ENCODE measurements at places on chromosomes 7 and 10.

- no peak for DNase-seq
These were observed 478.6 kb downstream of the LRMDA start for GRCh38 chr10:75910032-75910431.

DNA sequence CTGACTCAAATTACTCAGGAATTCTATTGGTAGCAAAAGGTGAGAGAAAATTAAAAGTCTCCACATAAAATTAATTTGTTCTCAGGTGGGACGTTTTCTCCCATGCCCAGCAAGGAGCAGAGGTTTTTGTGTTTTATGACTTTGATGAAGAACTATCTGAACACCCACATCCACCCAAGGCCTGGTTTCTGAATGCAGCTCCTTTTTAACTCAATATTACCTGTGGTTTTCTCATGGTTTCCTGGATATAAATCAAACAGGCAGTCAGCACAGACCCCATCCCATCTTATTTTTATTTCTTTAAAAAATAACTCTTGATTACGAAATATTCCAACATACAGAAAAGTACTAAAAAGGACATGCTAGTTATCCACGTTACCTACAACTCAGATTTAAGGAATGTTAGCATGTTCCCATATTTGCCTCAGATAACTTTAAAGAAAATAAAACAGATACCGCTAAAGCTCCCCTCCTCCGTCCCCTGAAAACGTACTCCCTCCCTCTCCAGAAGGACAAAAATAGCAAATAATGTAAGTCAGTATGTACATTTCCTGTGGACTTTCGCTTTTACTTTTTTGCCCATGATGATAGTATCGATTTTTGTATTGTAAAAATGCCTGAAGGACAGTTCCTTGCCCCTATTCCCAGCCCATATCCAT lies 43.4 kb downstream of the GLI3 start:
- no peak for DNase-seq

- DNase-seq, result no peak
These were observed 8.4 kb upstream of the INMT start for GRCh38 chr7:30743371-30744074.

DNA sequence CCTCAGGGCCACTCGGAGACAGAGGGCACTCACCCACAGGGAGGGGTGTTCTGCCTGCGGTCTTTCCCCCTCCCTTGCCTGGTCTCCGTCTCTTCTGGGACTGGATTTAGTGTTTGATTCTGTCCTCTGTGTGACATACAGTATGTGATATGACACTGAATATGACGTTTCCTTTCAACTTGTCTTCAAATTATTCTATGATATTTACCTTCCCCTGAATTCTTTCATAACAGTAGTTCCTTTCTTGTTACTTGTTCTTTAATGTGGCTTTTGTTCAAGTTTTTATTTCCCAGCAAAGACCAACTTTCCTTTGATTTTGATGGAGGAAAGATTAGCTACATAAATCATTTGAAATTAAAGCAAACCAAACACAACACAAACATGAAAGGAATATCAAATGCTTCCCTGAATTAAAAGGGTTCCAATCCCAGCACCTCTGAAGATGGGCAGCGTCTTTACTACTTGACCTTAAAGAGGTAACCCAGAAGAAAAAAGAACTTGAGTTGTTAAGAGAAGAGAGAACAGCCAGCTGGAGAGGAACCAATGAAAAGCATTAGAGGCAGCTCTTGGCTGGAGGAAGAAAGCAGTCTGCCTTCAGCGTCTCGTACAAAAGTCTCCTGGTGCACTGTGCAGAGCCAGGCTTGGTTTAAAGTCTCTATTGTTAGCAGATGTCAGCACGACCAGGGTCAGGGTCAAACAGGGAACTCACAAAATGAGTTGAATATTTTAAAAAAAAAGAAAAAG lies 18.3 kb upstream of the RHEB start:
- no peak for DNase-seq

DNA sequence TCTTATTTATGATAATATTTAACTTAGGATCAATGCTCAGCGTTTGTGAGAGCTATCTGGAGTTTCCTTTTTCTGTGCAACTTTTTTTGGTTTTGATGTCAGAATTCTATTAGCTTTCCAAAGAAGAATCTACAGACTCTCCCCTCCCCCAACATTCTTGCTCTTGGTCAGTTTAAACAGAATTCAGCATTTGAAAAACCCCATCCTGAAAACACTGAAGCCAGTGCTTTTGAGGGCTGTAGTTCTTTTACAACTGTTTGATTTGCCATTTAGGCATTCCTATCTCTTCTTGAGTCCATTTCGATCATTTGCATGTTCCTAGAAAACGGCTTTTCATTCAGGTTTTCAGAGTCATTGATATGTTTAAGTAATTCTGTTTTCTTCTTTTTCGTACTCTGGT lies 15.6 kb upstream of the CXCL12 start:
- no peak for DNase-seq

- no peak for DNase-seq
These were observed 104.2 kb downstream of the KIF20B start for GRCh38 chr10:89805599-89806013.

DNA sequence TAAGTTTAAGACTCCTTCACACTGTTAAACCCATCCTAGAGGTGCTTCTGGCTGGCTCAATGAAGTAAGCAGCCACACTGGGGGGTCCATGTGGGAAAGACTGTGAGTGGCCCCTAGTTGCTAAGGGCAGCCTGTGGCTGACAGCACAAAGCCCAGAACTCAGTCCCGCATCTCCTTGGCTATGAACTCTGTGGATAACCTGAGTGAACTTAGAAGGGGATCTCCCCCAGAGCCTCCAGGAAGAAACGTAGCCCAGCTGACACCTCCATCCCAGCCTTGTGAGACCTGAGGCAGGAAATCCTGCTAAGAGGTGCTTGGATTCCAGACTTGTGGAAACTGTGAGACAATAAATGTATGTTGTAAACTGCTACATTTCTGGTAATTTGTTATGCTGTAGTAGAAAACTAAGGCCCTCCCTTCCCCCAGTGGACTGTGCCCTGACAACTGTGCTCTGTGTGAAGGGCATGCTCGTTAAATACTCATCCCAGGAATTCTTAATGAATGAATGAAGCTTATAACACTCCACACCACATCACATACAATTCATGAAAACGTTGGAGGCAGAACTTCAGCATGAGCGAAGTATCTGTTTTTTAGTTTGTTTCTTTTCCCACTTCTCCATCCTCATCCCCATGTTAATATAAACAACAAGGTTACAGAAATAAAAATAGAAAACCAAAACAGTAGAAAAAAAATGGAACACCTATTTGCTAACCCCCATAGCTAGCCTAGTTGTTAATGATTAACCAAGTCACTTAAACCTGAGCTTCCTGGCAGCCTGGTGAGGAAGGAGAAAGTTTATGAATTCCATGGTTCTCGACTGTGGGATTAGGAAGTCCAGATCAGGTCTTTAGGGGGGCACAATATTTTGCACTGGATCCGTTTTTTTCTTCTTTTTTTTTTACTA lies 36.8 kb upstream of the AOAH start:
- no peak for DNase-seq

Measured in T-cell (primary cell).